ENCODE measurements at places on chromosomes 2 and 18.
A peak's percentile ranks its signal among the peaks of the same experiment; 100 is the strongest.

DNA sequence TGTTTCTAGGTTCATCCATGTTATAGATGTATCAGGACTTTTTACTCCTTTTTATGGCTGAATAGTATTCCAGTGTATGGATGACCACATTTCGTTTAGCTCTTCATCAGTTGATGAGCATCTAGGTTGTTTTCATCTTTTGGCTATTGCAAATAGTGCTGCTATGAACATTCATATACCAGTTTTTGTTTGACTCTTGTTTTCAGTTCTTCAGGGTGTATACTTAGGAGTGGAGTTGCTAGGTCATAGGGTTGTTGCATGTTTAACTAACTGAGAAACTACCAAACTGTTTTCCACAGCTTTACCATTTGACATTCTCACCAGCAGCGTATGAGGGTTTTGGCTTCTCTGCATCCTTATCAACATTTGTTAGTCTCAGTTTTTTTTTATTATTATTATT, 25.8 kb upstream of the NAPG start:
- DNase-seq: no peak

DNA sequence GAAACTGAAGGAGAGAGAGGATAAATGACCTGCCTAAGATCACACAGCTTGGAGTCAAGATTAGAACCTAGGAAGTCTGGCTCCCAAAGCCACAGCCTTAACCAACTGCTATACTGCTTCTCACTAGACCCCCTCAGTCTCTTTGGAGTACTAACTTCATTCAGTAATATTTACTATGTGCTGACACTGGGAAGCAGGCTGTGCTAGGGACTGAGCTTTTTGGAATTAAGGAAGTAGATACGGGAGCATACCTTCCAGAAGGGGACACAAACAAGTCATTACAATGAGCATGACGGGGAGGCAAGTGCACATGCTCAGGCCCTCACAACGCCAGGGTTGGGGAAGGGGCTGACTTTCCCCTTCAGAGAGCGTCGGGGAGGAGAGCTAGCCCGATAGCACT, 97.7 kb downstream of the INO80D start:
- DNase-seq: no peak

DNA sequence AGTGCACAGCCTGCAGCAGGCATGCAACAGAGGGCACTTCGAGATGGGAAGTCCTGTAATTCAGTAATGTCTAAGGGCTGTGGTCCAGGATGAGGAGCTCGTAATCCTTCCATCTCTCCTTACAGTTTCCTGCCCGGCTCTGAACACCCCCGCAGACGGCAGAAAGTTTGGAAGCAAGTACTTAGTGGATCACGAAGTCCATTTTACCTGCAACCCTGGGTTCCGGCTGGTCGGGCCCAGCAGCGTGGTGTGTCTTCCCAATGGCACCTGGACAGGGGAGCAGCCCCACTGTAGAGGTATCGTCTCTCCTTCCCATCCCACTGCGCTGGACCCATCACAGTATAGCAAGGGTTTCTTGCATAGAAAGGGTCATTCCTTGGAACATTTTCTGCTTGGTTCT, 26.7 kb downstream of the FBLN7 start:
- DNase-seq: no peak

DNA sequence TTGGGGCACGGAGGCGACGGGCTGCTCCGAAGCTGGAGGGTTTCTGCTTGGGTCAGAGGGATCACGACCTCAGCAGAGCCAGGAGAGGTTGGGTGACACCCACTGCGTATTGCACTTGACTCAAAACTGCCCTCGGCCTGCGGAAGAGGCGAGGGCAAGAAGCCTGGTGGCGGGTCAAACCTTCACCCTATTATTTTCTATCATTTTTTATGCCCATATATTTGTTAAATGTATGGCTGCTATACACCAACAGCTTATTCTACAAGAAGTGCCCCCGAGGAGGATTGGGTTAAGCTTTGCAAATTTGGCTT, 12.6 kb upstream of the SATB2 start:
- no peak for DNase-seq

- no peak for DNase-seq
Measured at GRCh38 chr2:65158557-65158956, 28.7 kb upstream of the RAB1A start.

DNA sequence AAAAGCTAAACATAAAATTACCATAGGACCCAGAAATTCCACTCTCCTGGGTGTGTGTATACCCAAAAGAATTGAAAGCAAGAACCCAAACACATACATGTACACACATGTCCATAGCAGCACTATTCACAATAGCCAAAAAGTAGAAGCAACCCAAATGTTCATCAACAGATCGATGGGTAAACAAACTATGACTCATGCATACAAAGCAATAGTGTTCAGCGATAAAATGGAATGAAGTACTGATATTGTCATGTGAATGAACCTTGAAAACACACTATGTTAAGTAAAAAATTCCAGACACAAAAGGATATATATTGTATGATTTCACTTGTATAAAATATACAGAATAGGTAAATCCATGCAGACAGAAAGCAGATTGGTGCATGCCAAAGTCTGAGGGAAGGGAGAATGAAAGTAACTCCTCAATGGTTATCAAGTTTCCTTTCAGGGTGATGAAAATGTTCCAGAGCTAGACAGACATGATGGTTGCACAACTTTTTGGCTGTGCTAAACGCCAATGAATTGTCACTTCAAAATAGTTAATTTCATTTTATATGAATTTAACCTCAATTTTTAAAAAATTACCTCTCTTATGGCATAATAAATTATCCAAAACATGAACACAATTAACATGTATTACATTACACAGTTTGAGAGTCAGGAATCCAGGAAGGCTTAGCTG, 35.5 kb downstream of the GKN2 start:
- DNase-seq: no peak

- no peak for DNase-seq
Measured at GRCh38 chr2:217362286-217362685, 502.4 kb upstream of the TNP1 start.

DNA sequence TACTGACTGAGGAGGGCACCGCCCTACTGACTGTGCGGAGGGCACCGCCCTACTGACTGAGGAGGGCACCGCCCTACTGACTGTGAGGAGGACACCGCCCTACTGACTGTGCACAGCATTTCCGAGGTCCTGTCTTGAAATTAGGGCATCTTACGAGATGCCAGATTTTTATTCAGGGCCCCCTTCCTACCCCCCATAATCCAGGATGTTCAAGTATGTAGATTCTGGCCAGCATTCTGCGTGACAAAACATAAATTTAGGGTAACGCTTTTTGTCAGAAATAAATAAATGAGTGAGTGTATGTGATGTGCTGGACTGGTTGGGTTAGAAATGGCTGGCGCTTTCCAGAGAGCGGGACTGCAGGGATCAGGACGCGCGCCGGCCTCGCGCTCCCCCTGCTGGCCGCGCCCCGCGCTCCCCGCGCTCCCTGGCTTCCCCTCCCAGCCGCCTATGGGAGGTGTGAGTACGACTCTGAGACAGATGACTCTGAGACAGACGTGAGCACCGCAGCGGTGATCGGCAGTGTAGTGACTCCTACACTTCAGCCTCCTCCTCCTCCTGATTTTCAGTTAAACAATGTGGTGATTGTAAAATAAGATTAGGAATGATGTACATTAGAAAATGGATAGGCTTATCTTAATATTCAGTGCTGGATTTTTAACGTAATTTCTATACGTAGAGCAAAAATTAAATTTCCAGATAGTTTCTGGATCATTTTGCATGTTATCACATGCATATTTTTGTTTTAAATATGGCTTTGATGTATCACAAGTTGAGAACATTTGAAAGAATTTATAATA, 149.2 kb upstream of the NFATC1 start:
- peak; percentile 78 for DNase-seq

- DNase-seq: no peak
Measured at GRCh38 chr2:6196449-6196848, 504.3 kb downstream of the SOX11 start.

DNA sequence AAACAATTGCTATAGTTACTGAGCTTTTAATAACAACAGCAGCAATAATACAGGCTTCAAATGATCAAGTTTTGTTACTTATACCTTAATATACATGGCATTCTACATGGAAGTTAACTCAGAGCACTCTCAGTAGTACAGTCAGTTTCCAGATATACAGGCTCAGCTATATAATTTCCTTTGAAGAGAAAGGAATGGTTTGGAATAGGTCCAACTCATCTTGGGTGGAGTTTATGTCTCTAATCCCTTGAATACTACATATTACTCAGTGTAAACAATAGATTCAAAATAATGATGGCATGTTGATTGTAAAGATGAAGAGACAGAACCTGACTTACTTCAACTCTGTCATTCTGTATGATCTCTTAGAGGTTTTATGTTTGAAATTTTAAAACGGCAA, 174.9 kb downstream of the EPHA4 start:
- no peak for DNase-seq

DNA sequence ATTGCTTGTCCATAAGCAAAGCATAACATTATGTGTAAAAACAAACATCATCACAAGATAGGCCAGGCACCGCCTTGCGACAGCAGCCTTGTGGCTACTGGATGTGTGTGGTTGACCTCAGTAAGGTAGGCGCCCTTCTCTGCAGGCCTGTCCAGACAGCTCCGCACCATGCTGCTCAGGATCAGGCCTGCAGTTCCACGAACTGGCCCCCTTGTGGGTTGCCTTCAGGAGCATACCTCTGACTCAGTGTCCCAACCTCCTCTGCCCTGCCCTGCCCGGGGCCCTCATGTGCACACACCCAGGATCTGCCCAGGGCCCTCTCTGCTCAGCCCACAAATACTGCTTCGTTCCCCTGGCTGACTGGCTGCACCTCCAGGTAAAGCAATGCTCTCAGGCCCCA, 16.1 kb upstream of the ZNF236 start:
- no peak for DNase-seq

- no peak for DNase-seq
Measured at GRCh38 chr2:63436488-63436887, 151.8 kb downstream of the WDPCP start.

DNA sequence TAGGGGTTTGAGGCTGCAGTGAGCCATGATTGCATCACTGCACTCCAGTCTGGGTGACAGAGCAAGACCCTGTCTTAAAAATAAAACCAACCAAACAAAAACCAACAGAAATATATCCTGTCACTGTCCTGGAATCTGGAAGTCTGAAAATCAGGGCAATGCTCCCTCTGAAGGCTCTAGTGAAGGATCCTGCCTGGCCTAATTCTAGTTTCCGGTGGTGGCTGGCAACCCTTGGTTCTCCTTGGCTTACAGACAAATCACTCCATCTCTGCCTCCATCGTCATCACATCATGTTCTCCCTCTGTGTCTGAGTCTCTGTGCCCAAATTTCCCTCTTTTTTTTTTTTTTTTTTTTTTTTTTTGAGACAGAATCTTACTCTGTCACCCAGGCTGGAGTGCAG, 15.9 kb upstream of the VPS4B start:
- no peak for DNase-seq

- DNase-seq: no peak
Measured at GRCh38 chr2:144705328-144706245, 185.7 kb upstream of the ZEB2 start.

GRCh38 chr2:38466876-38467767, 90.0 kb upstream of the ATL2 start:
- no peak for DNase-seq

- DNase-seq: no peak
Measured at GRCh38 chr2:40886655-40887054, 434.8 kb upstream of the SLC8A1 start.

- no peak for DNase-seq
Measured at GRCh38 chr2:95296880-95297487, at the start of gene KCNIP3. KCNIP3 (plus strand) TSS chr2:95297347; CDS start chr2:95297439, 92 bp downstream.

DNA sequence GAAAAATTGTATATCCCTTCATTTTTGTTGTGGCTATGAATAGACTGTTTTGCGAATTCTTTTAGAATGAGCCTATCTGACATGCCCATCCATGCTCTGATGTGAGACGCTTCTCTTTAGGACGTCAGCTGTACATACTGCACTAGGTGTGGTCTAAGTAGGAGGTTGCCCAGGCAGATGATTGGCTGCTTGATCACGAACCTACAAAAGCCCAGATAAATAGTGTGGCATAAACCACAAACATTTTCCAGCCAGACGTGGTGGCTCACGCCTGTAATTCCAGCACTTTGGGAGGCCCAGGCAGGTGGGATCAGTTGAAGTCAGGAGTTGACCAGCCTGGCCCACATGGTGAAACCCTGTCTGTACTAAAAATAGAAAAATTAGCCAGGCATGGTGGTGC, 251.8 kb downstream of the AGAP1 start:
- DNase-seq: no peak

DNA sequence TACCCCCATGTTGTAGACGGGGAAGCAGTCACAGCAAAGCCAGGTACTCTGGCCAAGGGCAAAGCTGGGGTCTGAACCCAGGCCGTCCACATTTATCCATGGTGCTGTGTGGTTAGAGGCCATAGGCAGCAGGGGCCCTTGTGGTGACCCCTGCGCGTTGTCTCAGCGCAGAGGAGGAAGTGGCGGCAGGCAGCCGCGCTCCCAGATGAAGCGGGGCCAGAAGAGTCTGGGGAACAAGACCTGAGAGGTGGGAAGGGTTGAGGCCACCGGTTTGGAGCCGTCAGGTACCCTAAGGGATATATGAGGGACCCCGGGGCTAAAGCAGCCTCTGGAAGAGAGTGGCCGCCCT, 770 bp downstream of the ZNF396 start:
- DNase-seq: peak; percentile 13

DNA sequence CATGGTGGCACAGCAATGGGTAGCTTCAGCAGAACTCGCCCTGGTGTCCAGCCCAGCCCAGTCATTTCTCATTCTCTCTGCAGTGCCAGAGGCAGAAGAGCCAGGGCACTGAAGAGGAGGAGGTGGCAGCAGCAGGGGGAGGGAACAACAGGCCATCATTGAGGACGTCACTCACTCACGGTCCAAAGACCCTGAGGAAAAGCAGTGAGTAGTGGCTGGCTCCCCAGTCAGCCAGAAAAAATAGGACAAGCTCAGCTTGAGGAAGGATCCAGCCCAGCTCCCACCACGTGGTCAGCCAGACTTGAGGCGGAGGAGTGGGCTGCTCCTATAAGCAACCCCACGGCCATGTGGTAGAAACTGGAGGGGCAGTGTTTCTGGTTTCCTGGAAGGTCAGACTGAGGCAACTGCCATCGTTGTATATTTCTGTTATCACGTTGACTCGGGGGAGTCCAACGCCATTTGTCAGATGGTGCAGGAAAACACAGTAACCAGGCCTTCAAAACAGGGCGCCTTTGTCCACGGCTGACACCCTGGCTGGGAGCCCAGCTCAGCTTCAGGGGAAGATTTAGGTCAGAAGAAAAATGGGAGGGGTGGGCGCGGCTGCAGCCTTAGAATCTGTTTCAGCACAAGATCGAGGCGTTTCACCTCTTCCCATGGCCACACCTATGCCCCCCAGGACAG, 19.0 kb upstream of the TMEM247 start:
- no peak for DNase-seq

DNA sequence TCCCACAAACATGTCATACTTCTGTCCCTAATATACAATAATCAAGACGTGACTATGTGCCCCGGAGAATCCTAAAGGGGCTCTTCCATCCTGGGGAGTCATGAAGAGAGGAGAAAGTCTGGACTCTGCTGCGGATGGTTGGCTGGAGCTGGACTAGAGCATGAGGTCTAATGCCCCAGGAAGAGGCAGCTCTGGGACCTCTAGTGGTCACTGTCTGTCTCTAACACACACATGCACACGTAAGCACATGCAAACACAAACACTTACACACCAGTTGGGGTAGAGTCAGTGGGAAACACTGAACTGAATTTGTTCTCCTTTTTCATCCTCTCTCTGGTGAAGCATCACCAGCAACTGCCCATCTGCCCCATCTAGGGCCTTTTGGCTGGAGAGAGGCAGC, 271.6 kb downstream of the TDRD15 start:
- no peak for DNase-seq

GRCh38 chr2:179332903-179333302, 68.3 kb upstream of the SESTD1 start:
- no peak for DNase-seq

Measured in activated naive CD4-positive, alpha-beta T cell treated with Interleukin-2 at 50 U/mL for 16 hours (primary cell).